ENCODE measurements at places on chromosomes 11 and 22. TPM values are rescaled to one million over a fixed set of nuclear protein-coding genes. Genes with fewer than 3 reads are reported as not detected.

DNA sequence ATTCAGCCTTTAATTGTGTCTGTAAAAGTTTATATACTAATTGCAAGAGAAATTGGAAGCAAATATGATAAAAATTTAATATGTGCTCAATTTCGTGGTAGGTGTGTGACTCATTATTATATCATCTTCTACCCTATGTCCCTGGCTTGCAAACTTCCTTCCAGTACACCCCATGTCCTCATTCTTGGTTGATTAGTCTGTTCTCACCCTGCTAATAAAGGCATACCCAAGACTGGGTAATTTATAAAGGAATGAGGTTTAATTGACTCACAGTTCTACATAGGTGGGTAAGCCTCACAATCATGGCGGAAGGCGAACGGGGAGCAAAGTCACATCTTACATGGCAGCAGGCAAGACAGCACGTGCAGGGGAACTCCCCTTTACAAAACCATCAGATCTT, 11.9 kb downstream of the MRGPRX3 start:
- no peak for DNase-seq

Gene MN1
- not detected for total RNA-seq

- DNase-seq: peak; percentile 47
Observed at GRCh38 chr11:37504921-37505320, 906.9 kb upstream of the RAG2 start.

GRCh38 chr11:40293655-40294348, 1165.7 kb downstream of the LRRC4C start:
- DNase-seq: peak; percentile 80

- DNase-seq: no peak
Observed at GRCh38 chr11:5722622-5723021, 13.6 kb upstream of the OR56B1 start.

DNA sequence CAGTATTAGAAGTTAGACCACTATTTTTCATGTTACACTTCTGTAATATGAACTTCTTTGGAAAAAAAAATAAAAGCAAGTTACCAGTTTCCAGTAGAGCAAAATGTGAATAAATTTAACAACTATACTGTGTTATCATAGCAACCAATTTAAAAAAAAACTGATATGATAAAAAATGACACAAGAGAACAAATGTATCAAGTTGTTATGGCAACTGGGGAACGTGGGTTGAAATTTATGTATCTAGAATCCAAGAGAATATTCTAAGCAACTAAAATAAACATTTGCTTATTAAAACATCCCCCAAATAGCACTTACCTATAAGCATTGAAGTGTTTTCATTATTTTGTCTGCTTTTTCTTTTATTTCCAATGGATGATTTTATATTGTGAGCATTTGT, 442.4 kb downstream of the DLG2 start:
- no peak for DNase-seq

Gene AMPD3
- total RNA-seq: 6.3 TPM

- no peak for DNase-seq
Observed at GRCh38 chr11:32426192-32426591, 9.1 kb downstream of the WT1 start.

- DNase-seq: no peak
Observed at GRCh38 chr11:64926689-64927088, 2.2 kb downstream of the PPP2R5B start.

DNA sequence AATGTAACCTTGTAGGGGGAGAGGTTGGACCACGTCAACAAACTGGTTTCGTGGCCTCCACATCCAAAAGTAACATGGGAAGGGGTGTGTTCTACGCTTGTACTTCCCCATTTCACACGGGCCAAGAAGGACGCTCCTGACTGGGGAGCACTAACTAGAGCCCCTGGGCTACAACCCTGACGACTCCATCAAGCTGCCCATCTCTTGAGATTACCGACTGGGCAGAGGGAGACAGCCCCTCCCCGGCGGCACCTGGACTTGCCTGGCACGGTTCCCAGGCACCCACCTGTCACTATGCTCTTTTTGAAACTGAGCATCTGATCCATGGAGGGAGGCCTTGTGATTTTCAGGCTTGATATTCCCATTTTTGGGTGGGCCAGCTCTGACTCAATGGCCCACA, 68.5 kb downstream of the SHANK2 start:
- no peak for DNase-seq

Gene TRIM44
- total RNA-seq: 58.2 TPM

Gene NCAPH2
- 88.8 TPM for total RNA-seq

DNA sequence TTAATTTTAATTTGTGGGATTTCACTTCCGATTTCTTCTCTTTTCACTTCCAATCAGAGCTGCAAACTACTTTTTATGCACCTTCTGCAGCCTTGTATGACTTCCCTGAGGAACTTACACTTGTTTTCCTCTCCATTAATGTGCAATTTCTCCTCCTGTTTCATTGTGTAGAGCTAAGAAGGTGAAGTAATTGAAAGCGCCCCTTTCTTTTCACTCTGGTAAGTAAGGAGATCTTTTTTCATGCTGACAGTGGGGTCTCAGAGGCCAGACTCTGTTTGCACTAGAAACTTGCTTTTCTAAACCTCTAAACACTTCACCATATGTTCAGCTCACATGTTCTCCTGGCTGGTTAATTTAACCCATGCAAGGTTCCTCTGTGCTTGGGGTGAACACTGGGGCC, 117.0 kb downstream of the FANCF start:
- no peak for DNase-seq

- no peak for DNase-seq
Observed at GRCh38 chr11:95727620-95728019, 62.0 kb downstream of the FAM76B start.

Gene DEFB108B
- not detected for total RNA-seq

DNA sequence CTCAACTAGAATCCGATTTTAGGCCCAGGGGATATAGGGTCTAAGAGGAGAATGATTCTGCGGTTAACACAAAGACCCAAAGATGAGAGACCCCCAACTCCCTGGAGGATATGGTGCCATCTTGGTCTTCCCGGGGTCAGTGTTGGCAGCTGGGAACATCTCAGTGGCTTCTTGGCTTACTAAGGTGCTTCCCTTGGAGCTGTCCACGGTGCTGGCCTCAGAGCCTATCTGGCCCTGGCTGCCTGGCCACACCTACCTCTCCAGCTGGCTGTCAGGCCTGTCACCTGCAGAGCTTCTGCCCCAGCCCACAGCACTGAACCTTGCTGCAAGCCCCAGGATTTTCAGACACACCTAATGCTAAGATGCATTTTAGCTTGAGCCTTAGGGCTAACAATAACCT, 70.7 kb upstream of the THY1 start:
- DNase-seq: peak; percentile 75

Gene YAP1
- 112 TPM for total RNA-seq

- DNase-seq: no peak
Observed at GRCh38 chr22:26906464-26906863, 249.1 kb downstream of the MIAT start.

Gene TRIM29
- total RNA-seq: 226 TPM

- DNase-seq: no peak
Observed at GRCh38 chr11:123494195-123495050, 64.4 kb downstream of the GRAMD1B start.

Gene CAPN1
- 594 TPM for total RNA-seq

GRCh38 chr11:5380740-5381342, 2.8 kb upstream of the OR51M1 start:
- peak; percentile 79 for DNase-seq

DNA sequence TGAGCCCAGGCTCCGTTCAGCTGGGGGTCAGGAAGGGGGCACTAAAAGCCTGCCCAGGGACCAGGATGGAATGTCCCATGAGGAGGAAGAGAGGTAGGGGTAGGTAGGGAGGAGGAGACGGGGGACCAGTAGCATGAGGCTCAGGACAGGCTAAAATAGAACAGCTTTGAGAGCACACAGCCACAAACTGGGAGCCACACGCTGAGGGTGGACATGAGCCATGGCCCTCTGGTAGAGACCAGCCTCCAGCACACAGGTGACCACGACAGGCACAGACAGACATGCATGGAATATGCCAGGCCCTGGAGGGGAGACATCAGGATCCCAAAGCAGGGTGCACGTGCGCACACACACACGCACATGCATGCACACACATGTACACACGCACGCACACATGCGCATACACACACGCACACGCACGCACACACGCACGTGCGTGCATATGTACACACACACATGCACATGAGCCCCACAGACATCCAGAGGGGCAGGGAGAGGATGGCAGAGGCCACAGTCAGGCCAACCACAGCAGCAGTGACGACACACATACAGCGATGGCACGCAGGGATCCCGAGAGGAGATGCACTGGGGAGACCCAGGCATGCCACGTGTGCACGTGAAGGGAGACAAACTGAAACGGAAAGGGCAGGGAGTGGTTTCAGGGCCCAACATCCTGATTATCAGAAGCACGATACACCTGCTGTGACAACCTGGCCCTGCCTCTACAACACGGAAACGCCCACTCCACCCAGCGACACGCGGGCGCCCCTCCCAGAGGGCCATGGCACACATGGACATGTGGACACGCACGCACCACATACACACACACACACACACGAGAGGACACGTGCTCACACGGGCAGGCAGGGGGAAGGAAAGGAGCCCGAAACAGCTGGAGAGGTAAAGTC, 25.7 kb downstream of the LRRC10B start:
- DNase-seq: no peak

Gene PKP3
- total RNA-seq: 306 TPM

Gene MAJIN
- not detected for total RNA-seq

DNA sequence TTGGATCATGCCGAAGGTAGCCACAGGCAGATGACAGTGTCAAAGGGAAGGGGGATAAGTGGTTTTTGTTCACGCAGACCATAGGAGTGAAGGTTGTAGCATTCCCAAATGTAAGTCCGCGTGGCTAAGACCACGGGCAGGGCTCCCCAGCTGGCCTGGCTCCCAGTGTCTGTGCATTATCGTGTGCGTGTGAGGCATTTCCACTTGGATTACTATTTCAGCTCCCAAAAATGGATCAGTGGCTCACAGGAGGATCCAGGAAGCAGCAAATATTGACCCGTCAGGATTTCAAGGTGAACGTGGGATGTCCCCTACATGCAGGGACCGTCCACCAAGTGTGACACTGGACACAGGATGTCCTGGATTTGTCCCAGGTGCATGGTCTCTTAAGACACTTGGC, 10.6 kb downstream of the CDKN1C start:
- no peak for DNase-seq

DNA sequence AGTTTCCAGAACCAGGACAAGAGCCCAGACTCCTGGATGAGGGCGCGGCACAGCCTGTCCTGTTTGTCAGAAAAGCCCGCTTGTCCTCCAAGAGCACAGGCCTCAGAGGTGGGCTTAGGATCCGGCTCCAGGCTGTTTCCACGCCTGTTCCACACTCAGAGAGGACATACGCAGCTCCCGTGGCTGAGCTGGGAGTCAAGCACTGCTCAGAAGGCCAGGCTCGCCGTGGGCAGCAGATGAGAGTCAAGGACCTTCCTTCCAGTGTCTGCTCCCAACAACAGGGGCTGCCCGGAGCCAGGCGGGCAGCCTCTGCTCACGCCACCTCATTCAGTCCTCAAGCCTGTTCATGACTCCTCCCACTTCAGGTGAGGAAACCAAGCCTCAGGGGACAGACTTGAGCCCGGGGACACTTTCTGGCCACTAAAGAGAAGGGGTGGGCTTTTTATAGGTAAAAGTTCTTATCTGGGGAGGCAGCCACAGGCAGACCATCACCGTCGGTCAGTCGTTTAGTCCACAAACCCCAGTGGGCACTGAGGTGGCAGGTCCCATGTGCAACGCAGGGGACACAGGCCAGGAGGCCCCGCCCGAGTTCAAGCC, 3.8 kb downstream of the CYB5R3 start:
- no peak for DNase-seq

Gene IGSF9B
- 5.6 TPM for total RNA-seq

DNA sequence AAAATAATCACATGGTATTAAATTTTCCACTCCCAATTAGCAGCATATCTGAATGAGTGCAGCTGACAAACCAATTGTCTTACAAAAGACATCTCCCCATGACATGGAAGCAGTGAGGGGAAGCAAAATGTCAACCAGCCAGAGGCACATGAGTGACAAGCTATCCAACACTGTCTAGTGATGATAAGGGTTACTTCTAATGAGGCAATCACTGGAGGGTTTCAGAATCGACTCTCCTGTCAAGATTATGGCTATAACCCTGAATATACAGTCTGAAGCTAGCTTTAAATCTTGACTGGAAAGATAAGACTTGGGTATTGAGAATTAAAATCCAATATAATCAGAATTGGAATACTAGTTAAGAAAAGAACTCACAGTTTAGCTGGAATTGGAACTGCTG, 50.3 kb downstream of the AMBRA1 start:
- DNase-seq: no peak

Gene FZD4
- total RNA-seq: 1.6 TPM

Gene OR51B2
- not detected for total RNA-seq

- DNase-seq: no peak
Observed at GRCh38 chr11:67484847-67485311, 2.1 kb downstream of the AIP start.

Gene NXPE1
- total RNA-seq: not detected

Gene TRIM49
- not detected for total RNA-seq

Gene NFAM1
- not detected for total RNA-seq

Gene FGF19
- 131 TPM for total RNA-seq
